ENCODE measurements at places on chromosomes 1 and 21.
A peak's percentile ranks its signal among the peaks of the same experiment; 100 is the strongest.

DNA sequence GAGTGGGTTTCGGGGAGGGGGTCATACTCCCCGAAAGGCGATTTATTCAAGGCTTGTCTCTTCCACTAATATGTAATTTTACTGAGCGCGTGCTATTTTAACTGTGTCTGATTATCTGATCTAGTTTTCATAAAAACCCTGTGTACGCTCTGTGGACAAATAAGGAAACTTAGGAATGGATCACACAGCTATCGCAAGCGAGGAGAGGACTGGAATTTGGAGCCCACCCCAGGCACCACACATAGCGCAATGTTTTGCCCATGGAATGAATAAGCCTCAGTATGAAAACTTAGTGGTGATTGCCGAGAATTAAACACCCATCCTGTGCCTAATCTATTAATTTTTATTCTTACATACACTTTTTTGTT, 9.8 kb upstream of the RAB42 start:
- DNase-seq = no peak

DNA sequence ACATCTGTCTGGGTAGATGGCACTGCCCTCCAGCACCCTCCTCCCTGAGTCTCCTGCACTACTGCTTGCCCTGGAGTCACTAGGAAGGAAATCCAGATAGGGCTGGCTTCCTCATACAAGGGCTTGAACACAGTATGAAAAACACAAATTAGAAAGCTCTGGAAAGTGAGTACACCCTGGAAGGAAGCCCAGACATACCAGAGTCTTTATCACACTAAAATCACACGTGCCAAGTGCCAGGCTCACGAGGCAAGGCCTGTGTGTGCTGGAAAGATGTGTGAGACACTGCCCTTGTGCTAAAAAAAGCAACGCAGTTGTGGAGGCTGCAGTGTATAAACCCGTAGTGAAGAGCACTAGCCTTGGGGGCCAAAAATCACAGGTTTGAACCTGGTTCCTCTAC, 28.3 kb upstream of the S100A7 start:
- no peak for DNase-seq

- no peak for DNase-seq
Measured at GRCh38 chr1:243745356-243745755, 104.7 kb downstream of the AKT3 start.

DNA sequence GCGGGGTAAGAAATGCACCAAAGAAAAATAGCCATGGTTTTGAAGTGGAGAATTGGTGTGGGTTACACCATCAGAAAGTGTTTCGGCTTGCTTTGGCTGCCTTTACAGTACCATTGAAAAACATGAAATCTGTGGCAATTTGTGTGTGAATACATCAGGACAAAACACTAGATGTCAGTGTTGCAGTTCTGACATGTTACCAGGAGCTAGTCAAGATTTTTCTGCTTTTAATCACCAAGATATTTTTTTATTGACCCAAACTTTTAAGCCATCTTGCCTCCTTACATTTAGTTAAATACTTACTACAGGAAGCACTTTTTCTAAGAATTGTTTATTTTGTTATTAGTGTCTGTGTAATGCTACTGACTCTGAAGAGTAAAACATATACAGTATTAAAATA, 14.3 kb downstream of the RRP15 start:
- peak; percentile 72 for DNase-seq

GRCh38 chr21:28657566-28657965, 335.1 kb downstream of the LTN1 start:
- DNase-seq = no peak

Measured in common myeloid progenitor, CD34-positive (primary cell).